ENCODE measurements at places on chromosomes 11 and 22.
A peak's percentile ranks its signal among the peaks of the same experiment; 100 is the strongest.

DNA sequence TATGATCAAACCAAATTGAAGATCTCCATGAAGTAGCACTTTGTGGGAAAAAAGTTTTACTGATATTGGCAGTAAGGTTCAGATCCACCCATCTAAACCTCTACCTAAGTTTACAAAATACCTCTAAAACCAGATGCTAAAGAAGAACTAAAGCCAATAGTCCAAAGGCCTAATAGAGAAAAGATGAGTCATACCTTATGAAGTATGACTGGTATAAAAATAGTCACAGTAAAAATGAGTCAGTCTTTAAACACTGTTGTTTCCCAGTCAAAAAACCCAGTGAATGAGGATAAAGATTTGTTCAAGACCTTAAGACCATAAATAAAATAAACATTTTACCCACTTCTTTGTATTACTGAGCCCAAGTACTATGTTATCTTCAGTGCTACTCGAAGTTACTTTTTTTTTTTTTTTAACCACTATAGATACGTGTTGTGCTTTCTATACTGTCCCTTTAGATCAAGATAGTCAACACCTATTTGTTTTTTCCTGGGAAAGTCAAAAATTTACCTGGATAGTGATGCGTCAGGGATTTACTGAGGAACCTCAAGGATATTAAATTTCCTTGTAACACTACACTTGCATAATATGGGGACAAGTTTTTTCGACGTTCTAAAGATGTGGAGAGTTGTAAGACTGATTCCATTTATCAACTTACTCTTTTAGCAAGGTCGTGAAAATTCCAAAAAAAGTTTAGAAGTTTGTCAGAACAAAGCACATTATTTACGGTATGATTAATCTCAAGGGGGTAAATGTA is 87.3 kb downstream of the CCDC73 start:
- DNase-seq = peak; percentile 39

GRCh38 chr22:45460288-45461109 is 42.2 kb upstream of the FBLN1 start:
- no peak for DNase-seq

DNA sequence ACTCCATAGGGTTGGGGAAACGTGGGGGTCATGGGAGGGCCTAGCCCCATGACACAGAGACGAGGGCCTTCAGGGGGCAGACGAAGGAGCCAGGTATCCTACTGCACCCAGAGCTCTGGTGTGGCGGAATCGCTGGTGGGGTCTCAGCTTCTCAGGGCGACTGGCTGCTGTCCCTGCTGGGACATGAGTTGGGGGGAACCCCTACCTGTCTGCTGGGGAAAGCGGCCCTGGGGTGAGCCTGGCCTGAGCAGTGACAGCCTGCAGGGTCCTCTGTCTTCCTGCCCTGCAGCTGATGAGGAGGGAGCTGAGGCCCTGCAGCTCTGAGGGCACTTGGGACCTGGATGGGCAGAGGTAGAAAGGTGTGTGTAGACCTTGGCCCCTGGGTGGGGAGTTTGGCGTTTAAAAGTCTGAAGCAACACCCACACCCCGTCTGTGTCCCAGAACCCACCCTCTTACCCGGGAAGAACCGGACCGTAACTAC is 33.6 kb upstream of the GRAMD4 start:
- no peak for DNase-seq

DNA sequence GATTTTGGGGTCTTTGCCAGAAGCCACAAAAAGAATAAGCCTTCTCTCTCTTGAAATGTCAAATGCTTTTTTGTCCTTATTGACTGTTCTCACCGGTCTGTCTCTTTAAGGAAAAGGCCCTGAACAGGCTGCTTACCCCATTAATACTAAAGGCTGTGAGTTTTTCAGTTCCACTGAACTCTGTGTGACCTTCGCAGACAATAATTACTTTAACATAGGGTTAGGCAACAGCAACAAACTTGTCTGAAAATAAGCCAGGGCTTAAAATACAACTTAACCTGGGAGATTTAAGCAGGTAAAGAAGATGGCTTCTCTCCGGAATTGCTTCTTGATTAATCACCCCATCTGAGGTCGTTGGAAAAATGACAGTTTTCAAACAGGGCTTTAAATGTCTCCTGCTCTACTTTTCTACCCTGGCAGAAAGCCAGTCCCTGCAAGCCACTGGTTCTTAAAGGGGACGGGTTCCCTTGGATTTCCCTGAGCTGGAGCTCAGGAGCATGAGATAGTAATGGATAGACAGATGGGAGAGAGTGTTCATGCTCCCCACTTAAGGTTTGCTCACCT is 69.4 kb downstream of the ARL14EP start:
- no peak for DNase-seq

GRCh38 chr11:2889362-2890273 is 4.0 kb upstream of the CDKN1C start:
- DNase-seq = no peak
